Activated CD4-positive, CD25-positive, alpha-beta regulatory T cell (primary cell): ENCODE measurements at places on chromosomes 3 and 15.

GRCh38 chr3:46565607-46566039 lies 479 bp downstream of the LRRC2 start:
- no peak for DNase-seq

DNA sequence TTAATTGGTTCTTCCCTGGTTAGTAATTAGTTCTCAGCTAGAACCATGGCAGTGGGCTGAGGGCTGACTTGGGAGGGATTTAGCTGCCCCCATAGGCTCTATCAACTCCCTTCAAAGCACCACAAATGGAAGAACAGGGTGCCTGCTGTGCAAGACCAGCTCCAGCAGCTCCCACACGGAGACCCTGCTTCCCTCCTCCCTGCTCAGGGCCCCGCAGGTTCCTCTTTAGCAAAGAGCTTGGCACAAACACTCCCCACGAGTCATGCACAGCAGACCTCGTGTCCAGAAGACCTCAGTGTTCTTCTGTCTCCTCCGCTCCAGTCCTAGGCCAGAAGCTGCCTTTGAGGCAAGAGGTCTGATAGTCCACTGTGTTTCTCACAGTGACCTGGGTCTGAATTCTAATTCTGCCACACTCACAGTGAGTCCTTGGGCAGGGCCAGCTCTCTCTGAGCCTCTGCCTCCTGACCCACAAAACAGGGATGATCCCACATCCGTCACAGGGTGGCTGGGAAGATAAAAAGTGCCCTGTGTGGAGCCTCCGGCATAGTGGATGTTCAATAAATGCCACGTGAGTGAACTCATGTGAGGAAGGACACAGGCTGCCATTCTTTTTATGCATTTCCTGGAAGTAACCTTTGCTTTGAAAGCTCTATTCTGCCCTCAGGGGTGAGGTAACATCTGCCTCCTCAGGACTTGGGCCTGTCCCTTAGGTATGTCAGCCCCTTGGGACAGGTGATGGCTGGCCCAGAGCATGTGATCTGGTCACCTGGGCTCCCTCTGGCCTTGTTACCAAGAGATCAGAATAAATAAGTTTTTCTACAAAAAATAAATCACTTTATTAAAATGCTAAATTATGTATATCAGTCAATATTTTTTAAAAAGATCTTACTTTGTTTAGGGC lies 7.6 kb downstream of the RAB6B start:
- no peak for DNase-seq

GRCh38 chr15:64997745-64998375 lies 8.1 kb upstream of the SPG21 start:
- no peak for DNase-seq

DNA sequence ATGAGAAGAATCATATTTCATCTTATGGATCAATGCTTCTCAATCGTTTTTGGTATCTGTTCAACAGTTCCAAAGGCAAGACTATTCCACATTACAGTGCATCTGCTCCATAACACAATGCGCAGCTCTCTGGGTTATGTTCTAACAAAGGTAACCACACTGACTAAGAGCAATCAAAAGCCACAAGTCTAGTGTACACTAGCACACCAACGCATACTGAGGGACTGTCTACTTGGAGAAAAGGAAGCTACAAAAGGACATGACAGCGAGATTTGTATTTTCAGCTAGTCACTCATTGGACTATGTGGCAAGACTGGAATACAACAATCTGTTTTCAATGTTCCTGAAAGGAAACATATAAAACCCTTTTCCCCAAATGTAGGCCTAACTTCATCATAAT lies 35.8 kb downstream of the SETD2 start:
- DNase-seq: no peak

GRCh38 chr3:68972358-68972979 lies 40.1 kb upstream of the TAFA4 start:
- DNase-seq: no peak

DNA sequence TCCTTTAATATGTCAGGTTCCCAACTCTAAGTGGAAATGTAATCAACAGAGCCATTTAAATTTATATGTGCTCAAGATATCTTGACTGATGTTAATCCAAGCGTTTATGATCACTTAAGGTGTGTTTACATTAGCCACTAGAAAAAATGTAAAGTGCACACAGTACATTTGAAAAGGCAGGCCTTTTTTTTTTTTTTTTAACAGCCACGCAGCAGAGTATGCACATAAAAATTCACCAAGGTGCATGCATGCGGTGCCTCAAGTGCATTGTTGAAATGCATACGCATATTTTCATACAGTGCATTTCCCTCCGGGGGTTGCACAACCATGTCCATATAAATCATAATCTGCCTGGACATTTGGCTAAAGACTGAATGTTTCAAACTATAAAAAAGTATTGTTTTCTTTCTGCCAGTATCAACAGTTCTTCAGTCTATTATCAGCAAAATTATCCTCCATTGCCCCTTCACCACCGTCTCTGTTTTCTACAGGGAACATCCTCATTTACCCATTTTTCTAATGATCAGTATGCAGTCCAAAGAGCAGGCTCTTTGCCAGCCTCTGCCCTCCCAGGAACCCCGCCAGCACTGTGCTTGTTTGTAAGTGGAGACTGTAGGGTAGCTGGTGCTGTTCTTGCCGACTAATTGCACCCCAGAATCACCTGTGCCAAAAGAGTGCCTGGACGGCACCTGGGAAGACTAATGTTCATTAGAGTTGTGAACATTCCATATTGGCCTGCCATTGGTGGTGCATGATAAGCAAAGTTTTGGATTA lies 611.2 kb upstream of the CFAP20DC start:
- DNase-seq: no peak

DNA sequence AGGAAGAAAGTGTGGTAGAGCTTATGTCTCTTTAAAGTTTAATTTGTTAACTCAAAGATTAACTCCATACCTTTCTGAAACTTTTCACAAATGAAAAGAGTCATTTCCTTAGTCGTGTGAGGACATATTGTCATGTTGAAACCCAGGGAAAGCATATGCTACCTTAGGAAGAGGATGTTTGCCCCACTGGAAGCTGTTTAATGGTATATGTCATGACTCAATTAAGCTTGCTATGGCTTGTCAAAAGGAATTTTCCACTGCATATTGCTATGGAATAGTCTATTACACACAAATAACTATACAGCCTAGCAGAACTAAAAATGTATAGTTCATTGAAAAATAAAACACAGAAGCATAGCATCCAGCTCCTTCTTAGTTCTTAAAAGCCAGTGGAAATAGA lies 69.9 kb downstream of the NSUN3 start:
- DNase-seq: no peak

DNA sequence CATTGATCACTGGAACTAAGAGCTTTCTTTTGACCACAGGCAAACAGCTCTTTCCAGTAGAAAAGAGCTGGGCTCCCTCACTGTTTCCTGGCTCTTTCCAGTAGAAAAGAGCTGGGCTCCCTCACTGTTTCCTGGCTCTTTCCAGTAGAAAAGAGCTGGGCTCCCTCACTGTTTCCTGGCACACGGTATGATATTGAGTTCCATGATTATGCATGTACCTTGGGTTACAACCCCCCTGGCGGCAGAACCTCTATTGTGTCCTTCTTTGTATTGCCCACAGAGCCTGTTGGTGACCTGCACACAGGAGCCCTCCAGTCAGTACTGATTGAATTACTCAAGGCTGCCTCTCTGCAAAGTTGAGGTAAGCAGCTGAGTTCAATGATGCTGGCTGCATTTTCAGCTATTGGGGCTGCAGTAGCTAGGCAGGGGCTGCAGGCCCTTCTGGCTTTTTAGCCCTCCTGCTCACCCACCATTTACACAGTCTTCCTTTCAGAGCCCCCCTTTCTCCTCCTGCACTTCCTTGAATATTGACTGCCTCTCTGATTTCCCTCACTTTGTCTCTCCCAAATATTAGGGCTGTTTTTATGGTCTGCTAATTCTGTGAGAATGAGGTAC lies 10.2 kb downstream of the ACKR2 start:
- no peak for DNase-seq

- no peak for DNase-seq
Measured at GRCh38 chr15:98914626-98915025, 93.0 kb downstream of the PGPEP1L start.

- DNase-seq: no peak
Measured at GRCh38 chr3:134068429-134068828, 38.7 kb upstream of the SLCO2A1 start.

DNA sequence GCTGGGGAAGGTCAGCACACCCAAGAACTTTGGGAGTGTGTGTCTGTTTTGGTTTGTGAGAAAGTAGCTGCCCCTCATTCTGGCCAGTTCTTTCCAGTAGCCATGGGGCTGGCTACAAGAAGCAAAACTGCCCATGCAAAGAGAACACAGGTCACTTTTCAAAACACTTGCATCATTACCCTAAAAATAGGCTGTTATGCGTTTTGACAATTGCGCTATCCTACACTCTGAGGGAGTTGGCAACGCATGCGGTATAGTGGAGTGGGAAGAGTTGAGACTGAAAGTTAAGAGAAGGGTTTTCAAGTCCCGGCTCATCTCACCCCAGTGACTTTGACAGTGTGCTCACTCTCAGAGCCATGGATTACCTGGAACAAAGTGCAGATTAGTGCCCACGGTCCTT lies 41.8 kb upstream of the MYZAP start:
- no peak for DNase-seq

- DNase-seq: no peak
Measured at GRCh38 chr3:97829198-97829597, 7.4 kb downstream of the CRYBG3 start.

GRCh38 chr3:155658671-155659261 lies 86.1 kb downstream of the PLCH1 start:
- no peak for DNase-seq

DNA sequence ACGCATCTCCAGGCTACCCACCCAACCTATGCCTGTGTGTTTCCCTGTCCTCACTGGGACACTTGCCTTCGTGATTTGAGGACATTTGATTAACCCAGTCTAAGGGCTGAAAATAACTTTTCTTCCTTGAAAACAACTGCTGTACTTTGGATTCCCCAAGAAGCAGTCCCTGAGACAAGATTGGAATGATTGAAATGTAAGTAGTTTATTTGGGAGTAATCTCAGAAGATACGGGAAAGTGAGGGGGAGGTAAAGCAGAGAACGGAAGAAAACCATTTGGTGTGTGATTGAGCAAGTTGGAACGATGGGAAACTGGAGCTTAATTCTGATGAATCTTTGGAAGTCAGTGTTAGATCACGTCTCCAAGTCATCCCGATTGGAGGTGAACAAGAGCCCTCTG lies 143.8 kb upstream of the LMCD1 start:
- DNase-seq: no peak

- no peak for DNase-seq
Measured at GRCh38 chr3:188052169-188053035, 101.6 kb upstream of the LPP start.

DNA sequence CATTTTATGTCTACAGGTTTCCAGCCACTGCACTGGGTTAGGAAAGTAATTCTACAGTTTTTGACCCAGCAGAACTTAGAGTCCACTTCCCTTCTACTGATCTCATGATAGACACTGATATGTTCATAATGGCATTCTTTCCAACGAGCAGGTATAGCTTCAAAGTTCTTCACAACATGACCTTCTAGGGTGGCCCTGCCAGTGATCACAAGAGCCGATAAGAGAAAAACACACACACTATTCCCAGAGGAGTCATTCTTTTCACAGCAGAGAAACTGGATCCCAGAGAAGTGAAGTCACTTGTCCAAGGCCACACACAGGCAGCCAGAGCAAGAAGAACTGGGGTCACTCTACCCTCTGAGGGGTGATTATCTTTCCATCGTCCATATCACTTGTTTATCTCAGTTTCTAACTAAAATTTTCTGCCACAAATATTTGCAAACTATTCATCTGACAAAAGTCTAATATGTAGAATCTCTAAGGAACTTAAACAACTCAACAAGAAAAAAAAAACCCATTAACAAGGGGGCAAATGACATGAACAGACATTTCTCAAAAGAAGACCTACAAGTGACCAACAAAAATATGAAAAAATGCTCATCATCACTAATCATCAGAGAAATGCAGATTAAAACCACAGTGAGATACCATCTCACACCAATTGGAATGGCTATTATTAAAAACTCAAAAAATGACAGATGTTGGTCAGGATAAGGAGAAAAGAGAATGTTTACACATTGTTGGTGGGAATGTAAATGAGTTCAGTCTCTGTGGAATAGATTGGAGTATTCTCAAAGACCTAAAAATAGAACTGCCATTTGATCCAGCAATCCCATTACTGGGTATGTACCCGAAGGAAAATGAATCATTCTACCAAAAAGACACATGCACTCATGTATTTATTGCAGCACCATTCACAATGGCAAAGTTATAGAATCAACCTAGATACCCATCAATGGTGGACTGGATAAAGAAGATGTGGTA lies 31.5 kb downstream of the SPTSSB start:
- DNase-seq: no peak

DNA sequence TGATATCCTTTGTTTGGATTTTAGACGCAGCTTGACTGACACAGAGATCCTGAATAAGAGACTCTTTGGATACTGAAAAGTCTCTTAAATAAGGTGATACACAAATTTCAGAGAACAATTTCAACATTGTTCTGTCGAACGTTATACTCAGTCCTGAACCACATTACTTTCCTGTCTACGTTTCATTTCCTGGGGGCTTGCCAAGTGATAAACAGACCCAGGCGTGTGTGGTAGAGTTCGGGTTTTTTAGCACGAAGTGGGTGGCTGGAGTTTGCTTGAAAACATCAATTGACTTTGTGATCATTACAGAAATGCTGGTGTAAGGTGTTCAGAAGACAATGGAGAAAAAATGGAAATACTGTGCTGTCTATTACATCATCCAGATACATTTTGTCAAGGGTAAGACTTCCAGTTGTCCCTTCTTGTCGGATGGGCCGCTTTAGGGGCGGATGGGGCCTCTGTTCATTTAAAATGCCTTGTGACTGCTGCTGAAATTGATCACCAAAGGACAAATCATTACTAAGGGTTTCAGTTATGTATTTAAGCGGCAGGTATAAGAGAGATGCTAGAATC lies at the start of gene CD96:
TSS of gene CD96 (plus strand) at position 287 of the 573 bp plus-strand sequence. CDS start at position 339, 52 bp downstream.
- DNase-seq: peak; percentile 32

GRCh38 chr15:68635141-68635540 lies 56.3 kb downstream of the CORO2B start:
- no peak for DNase-seq

DNA sequence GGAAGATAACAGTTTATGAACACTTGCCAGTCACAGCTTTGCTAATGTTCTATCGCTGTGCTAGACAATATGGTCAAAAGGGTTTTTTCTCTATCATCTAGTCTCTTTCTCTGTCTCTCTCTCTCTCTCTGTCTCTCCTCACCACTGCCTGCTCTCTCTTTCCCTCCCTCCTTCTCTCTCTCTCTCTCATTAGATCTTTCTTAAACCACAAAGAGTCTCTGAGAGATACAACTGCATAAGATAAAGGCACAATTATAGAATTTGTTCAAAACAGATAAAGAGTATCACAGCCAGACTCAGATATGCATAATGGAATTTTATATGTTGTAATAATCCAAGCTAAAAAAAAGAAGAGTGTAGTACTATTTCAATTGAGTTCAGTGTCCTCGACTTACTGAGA lies 258.4 kb downstream of the MECOM start:
- no peak for DNase-seq

- DNase-seq: no peak
Measured at GRCh38 chr3:69881756-69882428, 117.6 kb upstream of the SAMMSON start.
